ENCODE measurements at places on chromosomes 16 and 17.

- DNase-seq, result no peak
Observed at GRCh38 chr17:47660064-47660492, 10.4 kb downstream of the KPNB1 start.

GRCh38 chr17:13323990-13324389 is 277.7 kb downstream of the HS3ST3A1 start:
- DNase-seq, result no peak

DNA sequence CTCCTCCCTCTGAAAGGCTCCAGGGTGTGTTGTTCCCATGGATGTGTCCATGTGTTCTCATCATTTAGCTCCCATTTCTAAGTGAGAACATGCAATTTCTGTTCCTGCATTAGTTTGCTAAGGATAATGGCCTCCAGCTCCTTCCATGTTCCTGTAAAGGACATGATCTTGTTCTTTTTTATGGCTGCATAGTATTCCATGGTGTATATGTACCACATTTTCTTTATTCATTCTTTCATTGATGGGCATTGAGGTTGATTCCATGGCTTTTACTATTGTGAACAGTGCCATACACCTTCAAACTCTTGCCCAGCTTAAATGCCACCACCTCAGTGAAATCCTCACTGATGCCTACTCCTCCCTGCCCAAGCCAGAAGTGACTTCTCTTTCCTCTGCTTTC is 4.5 kb upstream of the ORAI3 start:
- DNase-seq, result no peak

GRCh38 chr17:35819455-35819854 is 10.2 kb downstream of the TAF15 start:
- DNase-seq, result no peak

GRCh38 chr17:79921411-79922115 is 82.3 kb upstream of the CBX4 start:
- no peak for DNase-seq

DNA sequence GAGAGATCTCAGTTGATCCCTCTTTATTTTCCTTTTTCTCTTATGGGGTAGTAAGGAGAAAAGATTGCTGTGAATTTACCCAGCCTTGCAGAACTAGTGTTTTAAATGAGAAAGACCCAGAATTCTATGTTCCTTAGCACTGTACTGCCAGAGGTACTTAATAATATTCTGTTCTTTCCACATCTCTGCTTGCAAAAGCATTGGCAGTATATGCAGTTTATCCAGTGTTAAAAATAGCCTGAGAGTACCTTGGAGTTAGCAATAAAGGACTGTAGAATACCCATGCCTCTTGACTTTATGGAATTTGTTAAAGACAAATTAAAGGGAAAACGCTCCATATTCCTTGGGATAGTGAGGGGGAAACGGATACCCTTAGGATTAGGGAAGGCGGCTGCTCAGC is 11.9 kb downstream of the SLC7A6 start:
- no peak for DNase-seq

- DNase-seq, result peak; percentile 72
Observed at GRCh38 chr17:42016941-42017865, at the start of gene DNAJC7. TSS of gene DNAJC7 (minus strand) at chr17:42017439. CDS start at chr17:42017416, 23 bp downstream.

DNA sequence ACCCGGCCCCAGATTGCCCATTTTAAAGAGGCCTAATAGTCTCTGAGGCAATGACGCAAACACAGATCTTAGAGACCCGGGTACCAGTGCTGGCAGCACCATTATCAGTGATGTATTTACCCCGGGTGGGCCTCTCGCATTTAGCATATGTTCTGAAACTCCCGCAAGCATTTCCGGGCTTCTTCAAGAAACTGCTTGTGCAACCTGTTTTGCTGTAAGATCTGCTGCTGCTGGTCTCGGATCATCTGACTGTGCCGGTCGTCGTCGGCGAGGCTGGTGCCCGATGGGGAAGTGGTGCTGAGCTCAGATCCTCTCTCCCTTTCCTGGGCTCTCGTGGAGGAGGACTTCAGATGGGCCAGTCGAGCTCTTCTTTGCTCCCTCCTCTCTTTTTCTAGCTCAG is 12.5 kb downstream of the CEP295NL start:
- no peak for DNase-seq

- DNase-seq, result no peak
Observed at GRCh38 chr16:79265196-79265595, 335.3 kb downstream of the MAF start.

DNA sequence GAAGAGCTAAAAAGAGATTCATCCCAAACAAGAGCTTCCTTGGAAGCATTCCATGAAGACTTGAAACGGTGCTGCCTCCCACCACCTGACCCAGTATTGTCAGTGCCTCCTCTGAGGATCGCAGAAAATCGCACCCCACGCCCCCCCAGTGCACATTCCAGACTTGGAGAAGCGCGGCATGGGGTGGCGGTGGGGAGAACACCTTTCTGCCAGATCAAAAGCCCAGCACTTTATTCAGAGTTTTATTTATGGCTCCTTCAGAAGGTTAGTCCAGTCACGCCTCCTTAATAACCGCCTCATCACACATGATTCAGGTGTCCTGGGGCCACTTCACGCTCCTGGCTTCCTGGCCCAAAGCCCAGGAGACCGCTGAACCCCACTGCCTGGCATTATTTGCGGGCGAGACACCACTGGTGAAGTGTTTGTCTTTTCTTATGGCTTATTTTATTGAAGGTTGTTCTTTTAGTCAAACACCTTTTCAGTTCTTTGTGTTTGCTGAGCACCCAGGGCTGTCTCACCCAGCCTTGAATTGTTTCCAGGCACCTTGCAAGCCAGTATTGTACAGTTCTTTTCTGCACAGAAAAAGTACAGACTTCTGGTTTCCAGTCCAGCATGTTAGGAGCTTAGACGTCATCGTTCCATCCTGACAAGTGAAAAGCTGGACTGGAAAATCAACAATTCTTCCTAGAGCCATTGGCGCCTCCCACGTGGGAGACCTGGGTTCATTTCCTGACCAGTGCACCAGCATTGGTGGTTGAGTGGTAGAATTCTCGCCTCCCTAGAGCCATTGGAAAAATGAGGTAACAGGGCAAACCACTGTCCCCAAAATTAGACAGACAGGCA is 79.6 kb upstream of the CACNG5 start:
- DNase-seq, result no peak

DNA sequence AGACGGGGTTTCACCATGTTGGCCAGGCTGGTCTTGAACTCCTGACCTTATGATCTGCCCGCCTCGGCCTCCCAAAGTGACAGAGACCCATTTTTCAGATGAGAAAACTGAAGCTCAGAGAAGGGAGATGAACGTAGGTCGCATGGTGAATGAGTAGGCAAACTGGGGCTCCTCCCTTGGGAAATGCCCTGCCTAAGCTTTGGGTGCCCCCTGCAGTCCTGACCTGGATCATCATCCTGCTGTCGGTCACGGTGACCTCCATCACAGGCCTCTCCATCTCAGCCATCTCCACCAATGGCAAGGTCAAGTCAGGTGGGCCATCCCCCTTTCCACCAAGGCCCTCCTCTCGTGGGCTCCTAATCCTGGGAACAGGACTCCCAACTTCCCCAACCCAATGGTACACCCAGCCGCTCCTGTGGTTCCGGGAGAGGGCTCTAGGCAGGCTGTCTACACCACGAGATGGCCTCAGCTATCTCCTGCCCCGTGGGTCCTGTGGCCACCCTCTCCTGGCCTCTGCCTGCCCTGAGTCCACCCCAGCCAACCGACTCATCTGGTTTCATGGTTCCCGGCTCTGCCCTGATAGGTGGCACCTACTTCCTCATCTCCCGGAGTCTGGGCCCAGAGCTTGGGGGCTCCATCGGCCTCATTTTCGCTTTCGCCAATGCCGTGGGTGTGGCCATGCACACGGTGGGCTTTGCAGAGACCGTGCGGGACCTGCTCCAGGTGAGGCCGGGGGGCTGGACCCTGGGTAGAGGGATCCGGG is 4.7 kb downstream of the SLC12A3 start:
- DNase-seq, result no peak

GRCh38 chr17:57577751-57578607 is 167.1 kb downstream of the CCDC182 start:
- DNase-seq, result no peak

- no peak for DNase-seq
Observed at GRCh38 chr17:27577121-27577761, 53.7 kb upstream of the LGALS9 start.

Measured in stimulated activated CD8-positive, alpha-beta memory T cell treated with anti-CD3 and anti-CD28 coated beads, Interleukin-15, amount 100 ng/mL, for 24 hours (primary cell).